ENCODE measurements at places on chromosomes 4 and X.

GRCh38 chrX:13898083-13898482 lies 81.2 kb upstream of the GPM6B start:
- DNase-seq: no peak

DNA sequence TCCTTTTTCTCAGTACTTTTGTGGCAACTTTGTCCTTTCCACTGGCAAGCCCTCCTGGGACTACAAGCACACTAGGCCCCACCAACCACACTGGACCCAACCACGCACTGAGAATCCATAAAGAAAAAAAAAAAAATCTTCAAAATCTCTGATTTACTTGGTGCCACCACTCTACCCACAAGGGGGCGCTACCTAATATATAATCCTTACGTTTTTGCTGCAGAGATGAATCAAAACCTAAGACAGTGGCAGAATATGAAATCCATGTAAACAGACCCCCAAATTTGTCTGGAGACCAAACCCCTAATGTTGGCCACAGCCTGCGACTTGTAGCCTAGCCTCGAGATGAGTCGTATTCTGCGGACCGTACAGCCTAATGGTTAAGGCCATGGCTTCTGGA lies 63.5 kb upstream of the ARHGAP36 start:
- DNase-seq: peak; percentile 24

- no peak for DNase-seq
Measured at GRCh38 chrX:7614616-7615015, 228.4 kb upstream of the VCX start.

GRCh38 chr4:116733370-116733769 lies 352.0 kb downstream of the TRAM1L1 start:
- no peak for DNase-seq

- no peak for DNase-seq
Measured at GRCh38 chr4:59240011-59240410, 1960.1 kb upstream of the ADGRL3 start.

DNA sequence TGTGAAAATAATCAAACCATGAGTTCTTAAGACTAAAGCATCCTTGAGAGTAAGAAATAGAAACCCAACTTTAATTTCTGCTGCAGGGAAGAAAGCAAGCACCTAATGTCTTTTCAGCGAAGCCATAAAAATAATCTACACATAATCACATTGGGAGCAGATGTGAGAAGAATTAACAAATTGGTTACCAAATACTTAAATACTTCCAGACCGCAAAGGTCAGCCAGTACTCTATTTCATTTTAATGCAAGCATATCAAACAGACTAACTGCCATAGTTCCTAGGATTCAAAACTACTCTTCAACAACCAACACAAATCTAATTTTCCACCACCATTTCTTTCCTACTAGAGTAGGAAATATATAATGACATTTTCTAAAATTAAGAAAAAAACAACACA lies 144.8 kb upstream of the SLIT2 start:
- DNase-seq: no peak

DNA sequence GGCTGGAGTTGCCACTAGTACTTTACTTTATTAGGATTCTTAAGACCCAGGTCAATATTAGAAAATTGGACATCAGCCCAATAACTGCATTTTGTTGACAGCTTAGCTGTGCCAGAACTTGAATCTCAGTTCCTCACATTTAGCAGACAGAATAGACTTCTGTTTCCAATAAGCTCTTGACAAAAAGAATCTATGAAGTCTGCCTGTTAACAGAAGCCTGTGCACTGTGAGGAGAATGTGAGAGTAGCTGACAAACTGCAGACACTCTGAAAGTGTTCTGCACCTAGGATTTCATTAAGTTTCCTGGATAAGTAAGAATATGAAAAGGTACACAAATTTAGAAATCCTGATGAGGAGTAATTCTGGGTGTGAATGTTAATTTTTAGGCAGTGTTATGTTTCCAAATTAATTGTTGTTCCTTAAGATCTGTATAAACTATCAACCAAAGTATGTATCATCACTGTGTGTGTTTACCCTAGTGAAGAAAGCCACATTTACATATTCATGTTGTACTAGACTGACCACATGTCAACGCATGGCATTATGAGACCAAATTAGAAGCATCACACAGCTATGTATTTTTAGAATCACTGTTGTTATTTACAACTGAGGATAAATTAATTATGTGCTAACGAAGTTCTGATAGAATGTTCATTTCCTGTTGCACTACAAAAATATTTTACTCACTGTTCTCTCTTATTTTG lies 756.4 kb upstream of the IGFBP7 start:
- no peak for DNase-seq

DNA sequence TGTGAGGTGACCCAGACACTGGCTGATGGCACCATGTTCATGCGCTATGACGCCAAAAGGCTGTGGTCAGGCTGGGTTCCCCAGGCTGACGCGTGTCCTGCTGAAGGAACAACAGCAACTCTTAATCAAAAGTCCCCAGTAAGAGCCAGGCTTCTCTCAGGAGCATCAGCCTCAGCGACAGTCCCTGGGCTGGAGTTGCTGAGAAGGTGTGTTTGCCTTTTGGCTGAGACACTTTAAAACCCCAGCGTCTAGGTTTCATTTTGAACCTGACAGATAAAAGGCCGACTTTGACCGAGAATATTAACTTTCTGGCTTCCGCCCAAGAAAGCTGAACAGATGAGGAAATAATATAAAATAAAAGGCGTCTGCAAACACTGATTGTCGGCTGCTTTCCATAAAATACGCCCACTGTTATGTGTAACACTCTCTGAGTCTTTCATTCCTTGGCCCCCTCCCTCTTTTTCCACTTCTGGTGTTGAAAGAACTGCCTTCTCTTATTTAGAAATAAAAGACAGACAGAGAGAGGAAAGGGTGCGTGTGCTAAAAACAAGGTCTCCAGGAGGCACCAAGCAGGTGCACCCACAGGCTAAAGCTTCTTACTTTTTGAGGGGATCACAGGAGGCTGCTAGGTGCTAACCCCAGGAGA lies 373.6 kb downstream of the MID1IP1 start:
- DNase-seq: peak; percentile 33

GRCh38 chr4:44845993-44846392 lies 119.6 kb upstream of the GNPDA2 start:
- DNase-seq: no peak

DNA sequence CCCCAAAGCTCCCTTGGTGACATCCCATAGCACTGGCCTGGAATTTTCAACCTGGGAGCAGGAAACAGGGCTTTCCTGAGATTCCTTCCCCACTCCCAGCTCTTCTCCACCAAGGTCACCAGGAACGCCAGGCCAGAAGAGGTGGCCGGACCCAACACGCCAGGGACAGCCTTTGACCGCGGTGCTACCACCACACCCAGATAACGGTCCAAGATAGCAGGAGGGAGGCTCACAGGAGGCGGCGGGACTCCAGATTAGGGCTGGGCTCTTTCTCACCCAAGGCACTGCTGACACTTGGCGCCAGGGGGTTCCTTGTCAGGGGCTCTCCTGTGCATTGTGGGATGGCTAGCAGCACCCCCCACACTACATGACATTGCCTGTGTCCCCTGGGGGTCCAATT lies 22.9 kb downstream of the ZFYVE28 start:
- DNase-seq: no peak

DNA sequence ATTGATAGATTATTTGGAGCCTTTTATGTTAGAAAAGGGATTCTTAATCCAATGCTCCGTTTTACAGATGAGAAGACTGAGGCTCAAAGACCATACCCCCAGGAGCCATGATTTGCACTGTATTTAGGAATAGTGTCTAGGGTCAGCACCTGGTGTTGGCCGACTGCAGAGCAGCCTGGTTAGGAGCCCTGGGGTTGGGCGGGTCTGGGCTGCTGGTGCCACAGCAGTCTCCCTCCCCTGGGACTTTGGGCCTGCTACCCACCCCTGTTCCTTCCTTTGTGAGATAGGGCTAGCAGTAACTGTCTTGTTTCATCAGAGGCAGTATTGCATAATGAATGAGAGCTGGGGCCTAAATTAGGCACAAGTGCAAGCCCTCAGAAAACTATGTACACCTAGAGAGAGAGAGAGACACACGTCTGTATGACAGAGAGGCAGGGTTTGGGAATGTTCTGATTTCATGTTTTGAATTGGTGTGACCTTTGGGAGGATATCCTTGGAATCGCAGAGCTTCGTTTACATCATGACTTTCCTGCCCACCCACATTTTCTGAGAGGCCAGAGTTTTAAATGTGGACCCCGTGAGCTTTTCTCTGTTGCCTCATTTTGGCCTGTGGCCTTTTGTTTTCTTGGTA lies 111.7 kb downstream of the PTTG2 start:
- DNase-seq: no peak

DNA sequence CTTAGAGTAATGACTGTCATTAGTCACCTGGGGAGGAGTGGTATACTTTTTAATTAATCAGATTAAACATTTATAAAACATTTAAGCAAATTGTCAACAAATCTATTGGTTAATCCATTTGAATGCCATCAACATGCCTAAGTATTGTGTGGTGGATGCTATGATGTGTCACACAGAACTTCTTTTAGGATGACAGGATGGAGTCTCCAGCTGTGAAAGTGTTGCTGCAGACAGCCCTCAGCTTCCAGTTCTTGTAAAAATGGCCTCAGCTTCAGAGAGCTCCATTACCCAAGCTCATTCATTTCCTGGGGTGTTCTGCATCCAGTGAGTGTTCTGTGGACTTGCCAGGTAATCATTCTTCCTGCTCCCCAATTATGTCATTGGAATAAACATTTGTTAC lies 74.3 kb upstream of the CLNK start:
- no peak for DNase-seq

DNA sequence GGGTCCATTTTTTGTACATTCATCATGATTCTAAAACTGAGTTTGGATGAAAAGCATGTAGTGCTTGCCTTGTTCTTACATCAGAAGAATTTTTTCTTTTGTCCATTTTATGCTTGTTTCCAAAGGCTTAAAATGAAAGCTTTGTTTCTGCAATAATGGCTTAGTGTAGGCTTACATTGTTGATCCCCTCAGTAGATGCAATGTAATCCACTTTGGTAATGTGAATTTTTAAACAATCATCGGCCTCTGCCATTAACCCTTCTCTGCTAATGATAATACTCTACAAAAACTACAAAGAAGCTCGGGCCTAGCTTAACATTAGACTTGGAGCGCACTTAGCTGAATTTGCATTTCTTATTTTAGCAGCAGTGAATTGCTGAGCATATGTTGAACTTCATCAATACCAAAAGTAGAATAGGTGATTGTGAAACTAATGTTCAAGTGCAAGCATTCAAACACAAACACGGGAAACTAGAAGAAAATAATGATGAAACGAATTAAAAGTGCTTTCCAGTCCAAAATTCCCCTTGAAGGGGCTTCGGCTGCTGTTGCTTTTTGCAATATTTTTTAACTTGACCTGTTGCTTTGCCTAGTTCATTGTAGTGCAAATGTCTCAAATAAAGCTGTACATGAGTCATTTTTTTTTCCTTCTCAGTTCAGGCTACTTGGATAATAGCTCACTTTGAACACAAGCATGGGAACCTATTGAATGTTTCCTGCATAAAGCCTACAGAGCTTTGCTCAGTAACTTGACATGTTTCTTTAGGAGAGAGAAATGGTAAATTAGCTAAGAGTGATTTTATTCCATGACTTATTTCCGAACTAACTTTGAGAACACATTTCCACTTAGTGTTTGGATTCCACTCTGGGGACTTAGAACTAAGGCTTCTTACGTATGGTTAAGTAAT lies 66.5 kb downstream of the SLIT2 start:
- DNase-seq: no peak

GRCh38 chr4:59983852-59984251 lies 1216.3 kb upstream of the ADGRL3 start:
- DNase-seq: no peak

DNA sequence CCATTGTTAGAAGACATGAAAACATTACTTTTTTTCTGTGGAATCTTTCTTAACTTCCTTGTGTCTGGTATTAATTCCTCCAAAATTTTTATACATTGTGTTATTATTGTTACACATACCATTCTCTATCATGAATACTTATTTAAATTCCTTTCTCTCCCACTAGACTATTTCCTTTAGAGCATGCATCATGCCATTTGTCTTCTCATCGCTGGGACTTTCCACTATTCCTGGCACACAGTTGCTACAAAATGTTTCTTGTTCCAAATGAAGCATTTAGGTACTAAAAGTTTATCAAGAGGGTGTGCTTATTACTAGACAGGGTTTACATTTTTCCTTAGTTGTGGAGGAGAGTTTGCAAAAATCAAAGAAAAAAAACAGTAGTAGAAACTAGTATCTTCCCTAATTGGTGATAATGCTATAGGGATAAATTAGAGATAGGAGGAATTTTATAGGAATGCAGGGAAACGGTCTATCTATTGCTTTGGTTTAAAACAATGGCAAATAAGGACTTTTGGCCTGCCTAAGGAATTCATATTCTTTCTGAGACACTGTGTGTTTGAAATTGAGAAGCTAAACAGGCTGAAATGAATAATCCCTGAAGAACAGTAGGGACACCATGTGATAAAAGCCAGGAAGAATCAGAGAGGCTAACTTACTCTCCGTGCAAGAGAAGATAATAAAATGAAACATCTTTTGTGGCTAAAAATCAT lies 187.5 kb upstream of the TBC1D9 start:
- no peak for DNase-seq

DNA sequence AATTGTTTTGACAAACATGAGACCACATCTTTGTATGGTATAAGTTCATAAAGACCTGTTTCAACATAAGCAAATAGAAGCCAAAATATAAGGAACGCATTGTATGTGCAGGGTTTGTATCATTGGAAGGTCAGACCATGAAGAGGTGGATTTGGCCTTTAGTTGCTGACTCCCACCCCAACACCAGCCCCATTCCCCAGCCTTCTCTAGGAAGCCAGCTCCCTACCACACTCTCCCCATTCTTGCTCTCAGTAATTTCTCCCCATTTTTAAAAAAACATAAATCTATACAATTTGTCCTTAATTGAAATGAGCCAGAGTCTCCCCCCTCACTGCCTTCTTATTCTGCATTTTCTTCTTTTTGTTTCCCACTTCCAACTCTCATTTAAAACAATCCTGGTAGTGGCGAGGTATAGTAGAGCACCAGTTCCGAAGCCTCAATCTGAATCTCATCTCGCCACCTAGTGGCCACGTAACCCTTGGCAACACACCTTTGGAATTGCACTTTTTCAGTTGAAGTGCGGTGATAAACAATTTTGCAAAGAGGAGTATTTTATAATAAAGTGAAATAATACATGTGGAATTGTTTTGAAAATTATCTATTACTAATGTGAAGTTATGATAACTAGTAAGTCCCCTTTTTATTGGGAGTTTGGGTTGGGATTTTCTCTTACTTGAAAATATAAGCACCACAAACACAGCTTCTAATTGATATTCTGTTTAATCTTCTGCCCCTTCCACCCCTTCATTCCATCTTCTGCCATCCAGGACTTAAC lies 126.6 kb downstream of the ASB9 start:
- peak; percentile 69 for DNase-seq
